ENCODE measurements at places on chromosomes 6 and 20.

- DNase-seq: no peak
Measured at GRCh38 chr6:160215232-160215631, 43.4 kb downstream of the SLC22A2 start.

DNA sequence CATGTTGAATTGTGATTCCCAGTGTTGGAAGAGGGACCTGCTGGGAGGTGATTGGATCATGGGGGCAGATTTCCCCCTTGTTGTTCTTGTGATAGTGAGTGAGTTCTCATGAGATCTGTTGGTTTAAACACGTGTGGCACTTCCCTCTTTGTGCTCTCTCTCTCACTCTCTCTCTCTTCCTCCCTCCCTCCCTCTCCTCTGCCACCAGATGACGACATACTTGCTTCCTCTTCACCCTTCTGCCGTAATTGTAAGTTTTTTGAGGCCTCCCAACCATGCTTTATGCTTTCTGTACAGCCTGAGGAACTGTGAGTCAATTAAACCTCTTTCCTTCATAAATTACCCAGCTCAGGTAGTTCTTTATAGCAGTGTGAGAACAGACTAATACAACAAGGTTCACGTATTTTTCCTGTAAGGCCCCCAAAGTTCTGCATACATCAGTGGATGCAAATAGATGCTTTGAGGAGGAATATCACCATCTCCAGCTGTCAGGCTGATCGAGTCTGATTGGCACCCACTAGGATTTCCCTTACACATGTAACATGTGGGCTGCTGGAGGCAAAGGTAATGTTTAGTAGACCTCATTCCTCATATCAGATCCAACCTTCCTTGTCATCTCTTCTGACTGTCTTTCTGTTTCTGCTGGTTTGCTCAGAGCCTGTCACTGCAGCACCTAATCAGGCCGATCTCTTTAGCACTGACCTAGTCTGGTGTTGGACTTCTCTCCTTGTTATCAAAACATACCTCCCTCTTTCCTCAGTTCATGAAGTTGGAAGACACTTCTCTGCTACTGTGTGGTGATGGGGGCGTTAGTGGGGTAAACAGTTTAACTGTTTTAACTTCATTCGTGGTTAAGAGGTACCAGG, 54.3 kb upstream of the BACH2 start:
- no peak for DNase-seq

DNA sequence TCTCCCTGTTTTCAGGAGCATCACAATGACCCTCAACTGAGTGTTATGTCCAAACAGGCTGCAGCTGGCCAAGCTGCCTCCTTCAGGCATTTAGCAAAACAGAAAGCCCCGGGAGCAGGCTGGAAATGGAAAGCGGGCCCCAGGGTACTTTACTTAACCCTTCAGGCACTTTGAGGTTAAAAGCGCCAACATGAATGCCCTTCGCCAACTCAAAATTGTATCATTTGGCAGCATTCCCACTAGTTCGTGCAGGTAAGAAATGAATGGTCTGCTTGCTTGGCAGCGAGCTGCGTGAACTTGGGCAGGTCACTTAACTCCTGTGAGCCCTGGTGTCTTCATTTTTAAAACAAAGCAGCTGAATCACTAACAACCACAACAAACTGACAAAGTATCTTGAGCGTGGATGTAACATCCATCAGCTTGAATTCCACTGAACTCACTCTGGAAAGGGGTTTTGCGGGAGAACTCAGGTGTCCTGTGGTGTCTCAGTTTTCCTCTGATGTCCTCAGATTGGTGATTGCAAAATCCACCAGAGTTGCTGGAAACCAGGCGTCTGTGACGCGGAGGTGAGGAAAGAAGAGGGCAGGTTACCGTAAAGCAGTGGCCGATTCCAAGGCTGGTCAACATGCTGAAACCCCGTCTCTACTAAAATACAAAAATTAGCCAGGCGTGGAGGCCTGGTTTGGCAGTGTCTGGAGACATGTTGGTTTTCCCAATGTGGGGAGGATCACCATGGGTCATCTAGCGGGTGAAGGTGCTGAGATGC, 118.8 kb upstream of the ZNF217 start:
- no peak for DNase-seq

DNA sequence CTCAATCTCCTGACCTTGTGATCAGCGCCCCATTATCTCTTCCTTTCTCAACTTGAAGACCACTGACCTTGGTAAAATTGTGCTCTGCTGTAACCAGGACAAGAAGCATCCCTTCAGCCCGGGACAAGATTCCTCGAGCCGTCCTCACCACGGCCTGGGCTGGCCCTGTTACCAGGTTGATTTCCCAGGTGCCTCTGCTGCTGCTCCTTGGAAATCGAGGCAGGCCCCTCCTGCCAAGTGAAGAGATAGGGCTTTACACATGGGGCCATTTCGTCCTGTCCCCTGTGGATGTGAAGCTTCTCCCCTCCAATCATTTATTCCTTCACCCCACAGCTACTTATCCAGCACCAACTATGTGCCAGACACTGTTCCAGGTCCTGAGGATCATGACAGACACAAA, 21.5 kb downstream of the RAB44 start:
- no peak for DNase-seq

DNA sequence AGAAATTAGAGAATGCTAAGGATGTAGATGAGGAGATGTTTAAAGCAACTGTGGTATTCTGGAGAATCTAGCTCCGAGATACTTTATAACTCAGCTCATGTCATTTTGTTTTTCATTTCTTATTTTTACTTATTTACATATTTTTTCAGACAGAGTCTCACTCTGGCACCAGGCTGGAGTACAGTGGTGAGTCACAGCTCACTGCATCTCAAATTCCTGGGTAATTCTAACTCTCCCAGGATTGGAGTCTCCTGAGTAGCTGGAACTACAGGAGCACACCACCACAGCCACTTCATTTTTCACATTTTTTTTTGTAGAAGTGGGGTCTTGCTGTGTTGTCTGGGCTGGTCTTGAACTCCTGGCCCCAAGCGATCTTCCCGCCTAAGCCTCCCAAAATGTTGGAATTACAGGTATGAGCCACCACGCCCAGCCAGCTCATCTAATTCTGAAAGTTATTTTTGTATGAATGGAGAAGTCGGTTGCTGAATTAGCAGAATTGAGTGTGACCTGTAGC, 94.3 kb upstream of the FAM8A1 start:
- no peak for DNase-seq

GRCh38 chr20:50496773-50497385, 13.3 kb upstream of the PTPN1 start:
- DNase-seq: no peak

DNA sequence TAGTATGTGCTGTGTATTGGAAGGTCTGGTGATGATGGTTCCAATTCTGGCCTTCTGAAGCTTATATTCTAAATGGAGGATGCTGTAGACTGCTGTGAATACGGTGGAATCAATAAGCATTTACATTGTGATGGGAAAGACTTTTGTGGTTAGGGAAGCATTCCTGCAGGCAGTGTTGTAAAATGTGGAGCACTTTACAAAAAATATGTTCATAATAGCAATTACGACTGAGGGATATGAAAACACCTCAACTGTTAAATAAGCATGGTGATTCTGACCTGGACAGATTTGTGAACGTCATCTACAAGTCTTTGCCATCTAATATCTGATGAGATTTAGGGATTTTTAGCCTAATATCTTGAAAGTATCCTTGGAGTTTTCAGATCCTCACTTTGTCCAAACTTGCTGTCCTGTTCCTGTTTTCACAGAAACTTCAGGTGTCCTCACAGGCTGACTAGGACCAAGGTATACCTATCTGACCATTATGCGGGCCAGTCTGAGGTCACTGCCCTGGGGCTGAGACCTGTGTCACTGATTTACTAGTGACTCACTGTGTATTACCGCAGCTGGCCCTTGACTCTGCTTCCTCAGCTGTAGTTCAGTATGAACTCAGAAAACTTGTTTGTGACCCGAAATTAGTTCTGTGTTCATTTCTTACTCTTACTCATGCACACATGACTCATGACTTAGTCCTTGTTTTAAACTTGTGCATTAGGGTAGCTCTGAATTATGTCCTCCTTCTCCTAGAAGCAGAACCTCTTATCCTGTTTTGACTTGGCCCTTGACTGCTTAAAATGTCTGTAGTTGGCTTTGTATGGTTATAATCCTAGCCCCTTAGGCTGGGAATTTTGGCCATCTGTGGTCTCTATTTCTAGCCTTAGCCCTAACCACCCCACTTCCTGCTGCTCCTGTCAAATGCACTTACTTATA, 343.0 kb downstream of the CDKAL1 start:
- DNase-seq: no peak

GRCh38 chr6:10033223-10033829, 381.5 kb downstream of the TFAP2A start:
- no peak for DNase-seq

DNA sequence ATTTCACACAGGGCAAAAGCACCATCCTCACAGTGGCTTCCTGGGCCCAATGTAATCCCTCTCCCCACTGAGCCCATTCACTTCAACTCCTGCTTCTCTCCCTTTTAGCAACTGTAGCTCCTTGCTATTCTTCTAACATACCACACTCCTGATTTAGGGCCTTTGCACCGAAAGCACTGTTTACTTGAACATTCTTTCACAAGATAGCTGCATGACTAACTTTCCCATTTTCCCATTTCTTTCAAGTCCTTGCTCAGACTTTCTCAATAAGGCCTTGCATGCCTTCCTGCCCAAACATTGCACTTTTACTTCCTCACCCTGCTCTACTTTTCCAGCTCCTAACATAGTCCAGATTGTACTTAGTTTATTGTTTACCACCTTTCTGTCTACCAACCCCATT, 73.0 kb downstream of the SHPRH start:
- DNase-seq: no peak

DNA sequence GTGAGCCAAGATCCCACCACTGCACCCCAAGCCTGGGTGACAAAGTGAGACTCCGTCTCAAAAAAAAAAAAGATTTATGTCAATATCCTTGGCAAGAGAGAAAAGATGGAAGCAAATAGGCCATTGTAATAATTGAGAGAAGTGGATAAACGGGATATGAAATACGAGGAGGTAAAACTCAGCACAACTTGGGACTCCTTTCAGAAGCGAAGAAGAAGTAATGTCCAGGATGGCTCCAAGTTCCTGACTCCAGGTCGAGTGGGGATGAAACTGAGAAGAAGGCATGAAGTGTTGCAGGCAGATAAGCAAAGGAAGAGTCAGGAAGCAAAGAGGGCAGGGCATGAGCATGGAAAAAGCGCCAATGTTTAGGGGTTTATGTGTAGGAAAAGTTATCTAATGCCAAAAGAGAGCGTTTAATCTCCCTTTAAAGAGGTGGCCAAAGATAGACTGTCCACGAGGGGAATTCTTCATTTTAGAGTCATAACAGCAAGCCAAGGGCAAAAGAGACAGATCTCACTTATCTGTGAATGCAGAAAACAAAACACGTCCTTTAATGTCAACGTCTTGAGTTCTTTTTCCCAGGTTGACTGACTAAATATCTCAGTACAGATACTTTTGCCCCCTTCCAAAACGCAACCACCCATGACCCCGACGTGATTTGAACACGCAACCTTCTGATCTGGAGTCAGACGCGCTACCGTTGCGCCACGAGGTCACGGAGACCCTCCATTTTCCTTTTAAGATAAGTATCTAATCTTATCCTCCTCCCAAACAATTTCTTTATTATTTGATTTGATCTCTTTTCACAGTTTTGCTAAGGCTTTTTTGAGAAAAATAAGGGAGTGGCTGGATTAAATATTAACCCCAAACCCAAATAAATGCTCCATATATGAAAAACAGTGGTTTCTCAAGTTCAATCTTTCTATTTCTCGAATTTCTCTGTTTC, 46.3 kb upstream of the BTN3A2 start:
- no peak for DNase-seq

DNA sequence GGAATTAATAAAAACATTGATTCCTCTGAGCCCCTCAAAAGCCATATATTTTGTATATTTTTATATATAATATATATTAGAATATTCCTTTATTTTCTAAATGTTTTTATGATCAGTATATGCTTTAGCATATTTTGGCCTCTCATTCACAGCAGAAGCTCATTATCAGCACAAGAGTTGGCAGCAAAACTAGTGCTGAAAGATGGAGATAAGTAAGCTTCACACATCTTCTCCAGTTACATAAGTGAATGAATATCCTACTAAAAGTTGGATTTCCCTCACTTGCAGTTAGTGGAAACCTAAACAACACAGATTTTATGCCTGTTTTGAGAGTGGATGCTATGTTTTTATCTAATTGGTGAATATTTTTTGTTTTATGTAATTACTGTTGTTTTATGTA, 1303.8 kb upstream of the ADGRB3 start:
- no peak for DNase-seq

DNA sequence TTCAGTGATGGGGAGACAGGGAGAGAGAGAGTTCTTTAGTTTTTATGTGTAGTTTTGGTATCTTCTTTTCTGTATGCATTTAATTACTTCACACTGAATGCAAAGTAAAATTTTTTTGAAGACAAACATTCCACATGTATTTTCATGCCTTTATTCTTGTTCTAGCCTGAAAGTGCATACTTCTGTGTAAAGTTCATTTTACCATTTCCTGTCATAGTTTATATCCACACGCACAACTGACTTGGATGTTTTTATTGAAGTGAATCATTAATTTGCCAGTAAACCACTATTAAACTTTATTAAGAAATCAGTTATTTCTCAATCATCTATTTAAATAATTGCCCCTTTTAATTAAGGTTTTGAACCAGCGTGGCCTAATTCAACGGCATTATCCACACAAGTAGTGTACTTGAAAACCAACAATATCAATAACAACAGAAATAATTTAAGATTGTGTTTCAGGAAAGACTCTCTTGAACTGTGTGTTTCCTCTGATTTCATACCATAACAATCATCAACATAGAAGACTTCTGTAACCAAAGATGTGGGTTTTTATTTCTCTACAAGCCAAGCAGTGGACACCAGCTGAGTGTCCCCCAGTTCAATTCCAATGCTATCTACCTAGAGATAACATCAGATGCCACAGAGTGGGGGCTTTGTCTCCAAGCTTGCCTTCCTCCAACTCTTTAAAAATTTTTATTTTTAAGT, 512.7 kb upstream of the JAG1 start:
- DNase-seq: no peak

DNA sequence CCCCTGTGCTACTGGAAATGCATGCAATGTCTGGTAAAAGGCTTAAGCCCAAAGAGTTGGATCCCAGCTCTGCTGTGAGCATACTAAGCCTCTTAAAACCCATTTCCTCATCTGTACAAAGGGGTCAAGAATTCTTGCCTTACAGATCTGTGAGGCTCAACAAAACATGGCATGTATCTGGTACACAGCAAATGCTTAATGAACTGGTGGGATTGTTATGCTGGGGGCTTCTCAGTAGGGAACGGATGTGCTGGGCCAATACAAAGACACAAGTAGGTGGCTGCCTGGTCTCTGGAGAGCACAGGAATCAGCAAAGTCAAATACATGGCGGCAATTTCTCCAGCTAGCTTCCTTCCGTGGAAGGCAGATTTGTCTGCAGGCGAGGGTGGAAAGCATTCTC, 62.3 kb downstream of the LAMP5 start:
- no peak for DNase-seq

Measured in stimulated activated naive CD4-positive, alpha-beta T cell treated with Interleukin-2 at 50 U/mL for 16 hours (primary cell).